ENCODE measurements at places on chromosomes 1 and 21. TPM values are rescaled to one million over a fixed set of nuclear protein-coding genes. Genes with fewer than 3 reads are reported as not detected.

- H3K27ac ChIP-seq, result peak overlapping the region; percentile 88
- peaks cover 40% of the 10 kb centered on the region for H3K4me1 ChIP-seq
- no peak overlapping the region for H3K4me3 ChIP-seq
- DNase-seq, result no peak
- H3K36me3 ChIP-seq, result no peaks in the 10 kb centered on the region
These were observed 8.3 kb upstream of the CFAP45 start for GRCh38 chr1:159908031-159908940.

GRCh38 chr1:52556641-52557360 lies 3.9 kb upstream of the TUT4 start:
- H3K27me3 ChIP-seq, result no peaks in the 10 kb centered on the region
- no peak overlapping the region for H3K4me3 ChIP-seq
- no peaks in the 10 kb centered on the region for H3K36me3 ChIP-seq
- no peaks in the 10 kb centered on the region for H3K4me1 ChIP-seq
- no peak overlapping the region for H3K27ac ChIP-seq
- DNase-seq, result no peak

DNA sequence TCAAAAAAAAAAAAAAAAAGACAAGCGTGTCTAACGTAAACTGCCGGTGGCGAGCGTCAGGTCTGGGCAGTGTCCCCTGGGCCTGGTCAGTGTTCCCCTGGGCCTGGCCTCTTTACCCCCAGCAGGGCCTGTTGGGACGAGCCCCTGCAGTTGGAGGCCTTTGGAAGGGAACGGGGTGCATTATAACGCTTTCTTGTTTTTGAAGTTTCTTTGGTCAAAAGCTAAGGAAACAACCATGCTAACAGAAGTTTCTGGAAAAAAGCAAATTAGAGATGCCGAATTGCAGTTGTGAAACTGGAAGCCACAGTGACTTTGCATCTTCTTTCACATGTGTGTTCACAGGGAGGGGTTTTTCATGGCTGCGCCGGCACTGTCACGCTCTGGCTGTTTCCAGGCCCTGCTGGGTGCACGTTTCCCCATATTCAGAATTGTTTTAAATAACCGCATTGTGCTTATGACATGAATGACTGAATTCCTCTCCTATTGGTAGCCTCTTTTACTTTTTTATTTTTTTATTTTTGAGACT lies 16.0 kb downstream of the RRP1 start:
- H3K4me3 ChIP-seq, result no peak overlapping the region
- no peaks in the 10 kb centered on the region for H3K27me3 ChIP-seq
- no peak for DNase-seq
- no peak overlapping the region for H3K27ac ChIP-seq

DNA sequence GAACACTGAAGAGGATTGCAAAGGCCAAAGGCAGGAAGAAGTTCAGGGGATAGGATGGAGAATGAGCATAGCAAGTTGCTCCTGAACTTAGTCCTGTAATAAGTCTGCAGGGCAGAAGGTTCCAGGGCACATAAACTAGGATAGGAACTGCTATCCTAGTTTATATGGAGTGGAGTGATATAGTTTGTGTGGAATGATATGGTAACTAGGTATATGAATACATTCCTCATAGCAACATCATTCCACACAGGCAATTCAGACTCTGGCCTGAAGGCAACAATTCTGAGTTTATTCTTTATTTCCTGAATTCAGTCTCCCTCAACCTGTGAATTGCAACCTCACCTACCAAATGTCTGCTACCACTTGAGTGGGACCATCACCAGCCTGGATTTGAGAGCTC lies 154.9 kb upstream of the GREM2 start:
- H3K4me1 ChIP-seq, result no peaks in the 10 kb centered on the region
- no peaks in the 10 kb centered on the region for H3K36me3 ChIP-seq
- no peaks in the 10 kb centered on the region for H3K27me3 ChIP-seq
- no peak overlapping the region for H3K4me3 ChIP-seq
- H3K27ac ChIP-seq, result no peak overlapping the region

GRCh38 chr1:178953538-178954324 lies 72.0 kb upstream of the FAM20B start:
- no peaks in the 10 kb centered on the region for H3K36me3 ChIP-seq
- H3K4me3 ChIP-seq, result no peak overlapping the region
- no peak for DNase-seq
- no peaks in the 10 kb centered on the region for H3K27me3 ChIP-seq
- H3K27ac ChIP-seq, result peak overlapping the region; percentile 32

- no peaks in the 10 kb centered on the region for H3K27me3 ChIP-seq
- H3K36me3 ChIP-seq, result no peaks in the 10 kb centered on the region
- no peaks in the 10 kb centered on the region for H3K4me1 ChIP-seq
- DNase-seq, result no peak
These were observed 300.9 kb downstream of the ASTN1 start for GRCh38 chr1:176863613-176864012.

F5 gene
- total RNA-seq, result not detected

DNA sequence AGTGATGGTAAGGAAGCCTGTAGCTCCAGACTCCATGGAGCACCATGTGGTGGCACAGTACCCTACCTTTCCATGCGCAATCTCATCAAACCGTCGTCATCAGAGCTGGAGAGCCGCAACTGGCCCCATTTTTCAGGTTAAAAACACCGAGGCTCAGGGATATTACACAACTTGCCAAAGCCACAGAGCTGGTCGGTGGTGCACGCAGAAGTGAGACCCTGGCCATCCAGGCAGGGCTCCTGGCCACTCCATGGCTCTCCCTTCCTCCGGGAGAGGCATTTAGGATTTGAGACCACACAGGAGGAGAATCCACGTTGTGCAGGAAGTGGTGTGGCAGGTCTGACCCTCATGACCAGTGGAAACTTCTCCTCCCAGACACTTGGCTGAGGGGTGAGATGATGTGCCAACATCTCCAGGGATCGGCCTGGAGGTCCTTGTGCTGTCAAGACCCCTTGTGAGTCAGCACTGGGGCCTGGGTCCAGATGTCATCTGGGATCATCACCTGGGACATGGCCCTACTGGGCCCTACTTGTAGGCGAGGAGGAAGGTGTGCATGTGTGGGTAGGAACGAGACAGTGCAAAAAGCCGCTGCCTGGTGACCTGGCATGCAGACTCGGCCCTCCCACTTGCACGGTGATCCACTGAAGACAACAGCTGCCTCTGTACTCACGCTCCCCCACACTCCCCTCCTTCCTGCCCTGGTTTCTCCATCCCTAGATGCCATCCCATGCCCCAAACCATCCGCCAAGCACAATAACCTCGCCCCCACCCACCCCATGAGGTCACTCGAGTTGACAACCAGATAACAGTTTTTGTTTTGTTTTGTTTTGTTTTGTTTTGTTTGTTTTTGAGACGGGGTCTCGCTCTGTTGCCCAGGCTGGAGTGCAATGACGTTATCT lies 10.4 kb downstream of the TFF3 start:
- peaks cover 4% of the 10 kb centered on the region for H3K4me1 ChIP-seq
- no peak overlapping the region for H3K4me3 ChIP-seq
- DNase-seq, result no peak
- H3K27me3 ChIP-seq, result peaks cover 10% of the 10 kb centered on the region
- no peak overlapping the region for H3K27ac ChIP-seq

C1QA gene
- total RNA-seq, result 115 TPM

DNA sequence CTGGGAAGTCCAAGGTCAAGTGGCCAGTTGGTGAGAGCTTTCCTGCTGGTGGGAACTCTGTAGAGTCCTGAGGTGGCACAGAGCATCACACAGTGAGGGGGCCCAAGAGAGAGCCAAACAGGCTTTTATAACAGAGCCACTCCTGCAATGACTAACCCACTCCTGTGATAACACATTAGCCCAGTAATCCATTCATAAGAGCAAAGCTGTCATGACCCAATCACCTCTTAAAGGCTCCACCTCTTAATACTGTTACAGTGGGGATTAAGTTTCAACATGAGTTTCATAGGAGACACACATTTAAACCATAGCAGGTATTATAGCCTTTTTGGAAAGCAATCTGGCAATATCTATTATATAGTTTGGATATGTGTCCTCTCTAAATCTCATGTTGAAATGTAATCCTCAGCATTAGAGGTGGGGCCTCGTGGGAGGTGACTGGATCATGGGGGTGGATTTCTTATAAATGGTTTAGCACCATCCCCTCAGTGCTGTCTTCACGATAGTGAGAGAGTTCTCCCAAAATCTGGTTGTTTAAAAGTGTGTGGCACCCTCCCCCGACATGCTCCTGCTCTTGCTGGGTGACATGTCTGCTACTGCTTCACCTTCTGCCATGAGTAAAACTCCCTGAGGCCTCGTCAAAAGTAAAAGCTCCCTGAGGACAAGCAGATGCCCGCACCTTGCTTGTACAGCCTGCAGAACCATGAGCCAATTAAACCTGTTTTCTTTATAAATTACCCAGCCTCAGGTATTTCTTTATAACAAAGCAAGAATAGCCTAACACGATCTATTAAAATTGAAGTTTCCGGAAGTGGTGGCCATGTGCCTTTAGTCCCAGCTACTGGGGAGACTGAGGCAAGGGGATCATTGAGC lies 64.5 kb downstream of the CD58 start:
- no peak overlapping the region for H3K4me3 ChIP-seq
- DNase-seq, result no peak
- no peaks in the 10 kb centered on the region for H3K27me3 ChIP-seq
- no peaks in the 10 kb centered on the region for H3K36me3 ChIP-seq
- peaks cover 16% of the 10 kb centered on the region for H3K4me1 ChIP-seq

- no peaks in the 10 kb centered on the region for H3K36me3 ChIP-seq
- H3K27ac ChIP-seq, result no peak overlapping the region
- H3K27me3 ChIP-seq, result no peaks in the 10 kb centered on the region
- H3K4me3 ChIP-seq, result no peak overlapping the region
- H3K4me1 ChIP-seq, result no peaks in the 10 kb centered on the region
These were observed 13.6 kb downstream of the GJA4 start for GRCh38 chr1:34806396-34806795.

- peaks cover 21% of the 10 kb centered on the region for H3K4me1 ChIP-seq
- no peaks in the 10 kb centered on the region for H3K36me3 ChIP-seq
- no peak overlapping the region for H3K27ac ChIP-seq
- no peak for DNase-seq
- H3K27me3 ChIP-seq, result no peaks in the 10 kb centered on the region
These were observed 40.7 kb upstream of the TENT5C start for GRCh38 chr1:117565076-117565556.

SIPA1L2 gene
- 240 TPM for total RNA-seq

- DNase-seq, result no peak
- H3K27me3 ChIP-seq, result peaks cover 14% of the 10 kb centered on the region
- H3K36me3 ChIP-seq, result no peaks in the 10 kb centered on the region
- no peak overlapping the region for H3K27ac ChIP-seq
- peaks cover 13% of the 10 kb centered on the region for H3K4me1 ChIP-seq
- no peak overlapping the region for H3K4me3 ChIP-seq
These were observed 78.1 kb upstream of the RUNX3 start for GRCh38 chr1:25008192-25008485.

- H3K27ac ChIP-seq, result no peak overlapping the region
- DNase-seq, result no peak
- H3K27me3 ChIP-seq, result no peaks in the 10 kb centered on the region
- no peak overlapping the region for H3K4me3 ChIP-seq
These were observed 58.2 kb upstream of the DMRTB1 start for GRCh38 chr1:53400761-53401674.

AGTRAP gene
- total RNA-seq, result 33.3 TPM

FNDC10 gene
- not detected for total RNA-seq

ODR4 gene
- 16.2 TPM for total RNA-seq

GRCh38 chr1:229403573-229403972 lies 30.3 kb downstream of the ACTA1 start:
- H3K27ac ChIP-seq, result no peak overlapping the region
- peaks cover 27% of the 10 kb centered on the region for H3K27me3 ChIP-seq
- no peak for DNase-seq
- no peak overlapping the region for H3K4me3 ChIP-seq

DNA sequence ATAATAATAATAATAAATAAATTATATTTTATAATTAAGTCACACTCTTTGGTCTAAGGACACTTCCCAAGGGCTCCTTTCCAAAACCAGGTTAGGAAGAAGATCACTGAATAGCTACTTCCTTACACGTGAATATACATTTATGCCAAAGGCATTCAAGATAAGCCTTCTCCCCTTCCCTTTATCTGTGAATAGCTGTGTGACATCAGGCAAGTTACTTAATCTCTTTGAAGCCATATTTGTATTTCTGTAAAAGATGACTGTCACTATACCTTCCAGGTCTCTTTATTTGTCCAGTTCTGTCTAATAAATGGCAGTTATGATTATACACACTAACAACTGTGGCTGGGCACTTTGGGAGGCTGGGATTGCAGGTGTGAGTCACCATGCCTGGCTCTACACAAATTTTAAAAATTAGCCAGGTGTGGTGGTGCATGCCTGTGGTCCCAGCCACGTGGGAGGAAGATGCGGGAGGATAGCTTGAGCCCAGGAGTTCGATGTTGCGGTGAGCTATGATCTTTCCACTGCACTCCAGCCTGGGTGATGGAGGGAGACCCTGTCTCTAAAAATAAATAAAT lies 5.5 kb upstream of the RNF11 start:
- H3K4me3 ChIP-seq, result no peak overlapping the region
- no peaks in the 10 kb centered on the region for H3K36me3 ChIP-seq
- DNase-seq, result no peak
- no peaks in the 10 kb centered on the region for H3K27me3 ChIP-seq
- H3K4me1 ChIP-seq, result peaks cover 15% of the 10 kb centered on the region

NIT1 gene
- total RNA-seq, result 77.9 TPM

RHD gene
- total RNA-seq, result not detected

DNA sequence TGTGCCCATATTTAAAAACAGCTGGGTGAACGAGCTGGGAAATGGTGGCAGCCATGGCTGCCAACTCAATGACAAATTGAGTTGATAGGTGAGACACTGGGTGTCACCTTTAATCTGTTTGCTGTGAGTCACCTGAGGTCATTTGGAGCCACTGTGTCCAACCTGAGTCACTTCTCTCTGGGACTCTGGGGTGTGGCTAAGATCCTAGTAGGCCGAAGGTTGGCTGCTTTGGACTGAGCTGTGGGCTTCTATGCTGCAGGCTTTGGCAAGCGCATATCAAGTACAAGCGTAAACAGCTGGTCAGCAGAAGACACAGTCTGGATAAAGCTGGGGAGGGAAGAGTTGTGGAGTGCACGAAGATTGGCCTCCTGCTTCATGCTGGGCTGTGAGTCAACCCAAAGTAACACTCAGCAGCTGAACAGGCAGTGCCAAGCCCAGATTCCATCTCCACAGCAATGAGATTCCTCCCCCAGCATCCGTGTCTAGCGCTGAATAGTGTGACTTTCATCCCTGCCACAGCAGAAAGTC lies 24.0 kb downstream of the TEX35 start:
- no peaks in the 10 kb centered on the region for H3K36me3 ChIP-seq
- peaks cover 11% of the 10 kb centered on the region for H3K4me1 ChIP-seq
- no peaks in the 10 kb centered on the region for H3K27me3 ChIP-seq
- peak overlapping the region; percentile 62 for H3K27ac ChIP-seq
- H3K4me3 ChIP-seq, result no peak overlapping the region

UTS2 gene
- not detected for total RNA-seq

KCNJ9 gene
- not detected for total RNA-seq

MYCL gene
- total RNA-seq, result 6.6 TPM

ZMYND12 gene
- not detected for total RNA-seq

DNA sequence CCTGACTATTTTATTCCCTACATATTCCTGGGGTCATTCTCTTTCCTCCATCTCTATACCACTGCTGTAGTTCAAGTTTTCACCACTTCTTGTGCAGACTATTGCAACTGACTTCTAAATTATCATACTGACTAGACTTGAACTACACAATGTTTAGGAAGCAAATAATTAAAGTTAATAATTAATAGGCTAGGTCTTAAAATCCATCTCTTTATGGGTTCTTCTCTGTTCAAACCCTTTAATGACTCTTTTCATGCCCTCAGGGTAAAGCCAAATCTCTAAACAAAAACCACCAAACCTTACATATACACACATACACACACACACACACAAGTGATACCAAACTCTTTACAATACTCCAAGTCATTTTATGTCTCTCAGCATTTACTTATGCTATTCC lies 22.3 kb upstream of the MOB3C start:
- H3K27ac ChIP-seq, result no peak overlapping the region
- no peak for DNase-seq

- no peaks in the 10 kb centered on the region for H3K27me3 ChIP-seq
- H3K4me3 ChIP-seq, result no peak overlapping the region
These were observed 1470.7 kb downstream of the NCAM2 start for GRCh38 chr21:22468893-22469292.
